ENCODE measurements at places on chromosomes 16 and 17.
A peak's percentile ranks its signal among the peaks of the same experiment; 100 is the strongest.

- no peak for DNase-seq
Observed at GRCh38 chr17:45279898-45280297, 18.0 kb upstream of the SPATA32 start.

- no peak for DNase-seq
Observed at GRCh38 chr16:67919622-67920221, 11.9 kb downstream of the CTRL start.

- DNase-seq: no peak
Observed at GRCh38 chr16:6864671-6865070, 468.0 kb upstream of the RBFOX1 start.

DNA sequence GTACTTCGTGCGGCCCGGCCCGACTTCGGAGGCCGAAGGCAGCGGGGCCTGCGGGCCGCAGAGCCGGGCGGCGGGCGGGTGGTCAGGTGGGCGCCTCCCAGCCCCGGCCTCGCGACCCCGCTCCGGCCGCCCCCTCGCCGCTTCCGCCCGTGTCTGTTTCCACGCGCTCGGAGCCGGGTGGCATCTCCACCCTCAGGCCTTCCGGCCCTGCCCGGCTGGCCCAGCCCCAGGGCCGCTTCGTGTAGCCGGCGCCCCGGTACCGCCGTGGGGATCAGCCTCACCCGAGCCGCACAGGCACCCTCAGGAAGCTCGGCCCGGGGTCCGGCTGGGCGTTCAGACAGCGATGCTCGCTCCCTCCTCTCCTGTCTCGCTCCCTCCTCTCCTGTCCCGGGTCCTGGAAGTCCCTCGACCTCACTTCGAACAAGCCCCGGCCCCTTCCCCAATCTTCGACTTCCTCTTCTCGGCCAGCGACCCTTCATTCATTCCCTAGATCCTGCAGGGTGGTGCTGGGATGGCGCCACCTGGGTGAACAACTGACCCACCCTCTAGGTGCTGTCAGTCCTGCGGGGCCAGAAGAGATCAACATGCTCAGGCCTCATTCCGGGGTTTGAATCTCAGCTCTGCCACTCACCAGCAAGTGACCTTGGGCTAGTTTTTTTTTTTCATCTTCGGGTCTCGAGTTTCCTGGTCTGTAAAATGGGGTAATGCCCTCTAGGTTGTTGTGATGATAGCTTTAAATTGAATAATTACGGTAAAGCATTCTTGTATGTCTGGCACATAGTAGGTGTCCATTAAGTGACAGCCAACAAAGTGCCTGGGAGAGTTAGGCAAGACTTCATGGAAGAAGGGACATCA lies 610 bp downstream of the VPS4A start:
- DNase-seq: peak; percentile 90

- no peak for DNase-seq
Observed at GRCh38 chr17:68599552-68600066, 1.6 kb downstream of the FAM20A start.

DNA sequence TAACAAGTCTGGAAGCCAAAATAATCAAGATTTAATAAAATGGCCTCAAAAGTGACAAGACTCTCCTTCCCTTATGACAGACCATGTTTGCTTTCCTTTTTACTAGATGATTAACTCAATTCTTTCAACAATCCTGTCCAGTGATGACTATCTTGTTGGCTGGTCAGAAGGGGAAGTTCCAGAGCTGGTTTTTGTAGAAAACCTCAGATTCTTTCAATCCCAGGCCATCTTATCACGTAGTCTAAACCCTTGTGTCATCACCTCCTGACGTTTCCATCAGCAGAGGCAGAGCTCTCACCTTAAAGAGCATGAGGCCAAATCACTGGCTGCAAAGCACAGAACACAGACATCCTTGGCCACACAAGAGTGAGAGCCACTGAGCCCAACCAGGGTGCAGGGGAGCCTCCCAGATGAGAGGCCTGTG lies 125.3 kb downstream of the ANKRD11 start:
- no peak for DNase-seq

GRCh38 chr17:74202938-74203337 lies 540 bp upstream of the RPL38 start:
- DNase-seq: no peak

DNA sequence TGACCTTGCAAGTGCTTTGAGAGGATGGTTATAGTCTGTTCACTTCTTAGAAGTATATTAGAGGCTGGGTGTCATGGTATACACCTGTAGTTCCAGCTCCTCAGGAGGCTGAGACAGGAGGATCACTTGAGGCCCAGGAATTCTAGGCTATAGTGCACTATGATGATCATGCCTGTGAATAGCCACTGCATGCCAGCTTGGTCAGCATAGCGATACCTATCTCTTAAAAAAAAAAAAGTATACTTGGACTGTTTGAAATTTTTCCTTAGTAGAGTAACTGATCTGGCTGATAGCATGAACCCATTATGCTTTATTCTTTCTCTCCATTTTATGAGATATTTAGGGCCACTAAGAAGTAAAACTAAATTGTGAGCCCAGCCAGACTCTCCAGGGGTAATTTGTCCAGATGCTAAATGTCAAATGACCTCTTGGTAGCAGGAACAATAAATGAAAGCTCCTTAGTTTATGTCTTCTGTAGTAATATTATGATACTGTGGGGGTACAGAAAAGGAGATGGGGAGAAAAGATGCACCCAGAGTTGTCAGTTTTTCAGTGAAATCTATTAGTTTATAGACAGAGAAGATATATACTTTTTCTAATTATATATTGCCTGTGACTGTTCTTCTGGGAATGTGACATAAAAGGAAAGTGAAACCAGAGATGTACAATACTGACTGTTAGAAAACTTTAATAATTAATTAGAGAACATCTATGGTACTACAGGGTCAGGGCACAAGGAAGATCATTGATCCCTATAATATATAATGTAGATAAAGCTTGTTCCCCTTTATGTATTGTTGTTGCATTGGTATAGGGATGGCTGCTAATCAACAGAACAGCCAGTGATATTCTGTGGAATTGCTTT lies 335.3 kb upstream of the TBX2 start:
- DNase-seq: no peak

- no peak for DNase-seq
Observed at GRCh38 chr16:17519101-17519955, 48.6 kb upstream of the XYLT1 start.

DNA sequence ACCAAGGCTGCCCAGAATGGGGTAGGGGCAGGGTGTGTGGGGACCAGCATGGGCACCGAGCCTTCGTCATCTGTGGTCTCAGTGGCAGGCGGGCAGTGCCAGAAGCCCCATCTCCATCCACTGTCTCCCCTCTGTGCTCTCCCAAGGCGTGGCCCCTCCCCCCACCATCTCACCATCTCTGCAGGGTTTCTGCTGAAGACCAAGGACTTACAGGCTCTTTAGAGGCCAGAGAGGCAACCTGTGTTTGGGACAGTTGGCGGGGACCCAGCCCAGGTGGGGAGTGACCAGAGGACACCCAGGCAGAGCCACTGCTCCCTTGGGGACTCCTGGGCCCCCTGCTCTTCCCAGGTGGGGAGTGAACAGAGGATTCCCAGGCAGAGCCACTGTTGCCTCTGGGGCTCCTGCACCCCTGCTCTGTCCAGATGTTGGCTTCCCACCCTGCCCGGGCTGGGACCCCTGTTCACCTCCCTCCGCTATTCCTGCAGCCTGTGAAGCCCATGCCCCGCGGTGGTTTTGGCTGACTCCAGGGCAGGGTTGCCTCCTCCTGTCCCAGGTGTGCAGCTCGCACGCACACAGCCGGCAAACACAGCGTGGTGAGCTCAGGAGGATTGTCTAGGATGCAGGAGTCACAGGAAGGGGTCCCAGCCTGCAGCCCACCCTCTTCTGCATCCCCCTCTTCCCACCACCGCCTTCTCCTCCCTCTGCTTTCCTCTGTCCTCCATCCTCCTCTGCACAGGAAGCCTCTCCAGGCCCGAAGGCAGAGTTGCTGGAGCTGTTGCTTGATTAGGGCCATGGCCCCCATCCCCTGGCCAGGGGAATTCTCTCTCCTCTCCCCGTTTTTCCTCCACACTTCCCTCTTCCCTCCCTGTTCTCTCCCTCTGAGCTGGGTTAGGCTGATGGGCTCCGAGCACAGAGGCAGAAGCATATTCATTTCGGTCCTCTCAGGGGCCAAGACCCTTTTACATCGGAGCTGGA lies 45.0 kb downstream of the SLC7A5 start:
- DNase-seq: no peak

DNA sequence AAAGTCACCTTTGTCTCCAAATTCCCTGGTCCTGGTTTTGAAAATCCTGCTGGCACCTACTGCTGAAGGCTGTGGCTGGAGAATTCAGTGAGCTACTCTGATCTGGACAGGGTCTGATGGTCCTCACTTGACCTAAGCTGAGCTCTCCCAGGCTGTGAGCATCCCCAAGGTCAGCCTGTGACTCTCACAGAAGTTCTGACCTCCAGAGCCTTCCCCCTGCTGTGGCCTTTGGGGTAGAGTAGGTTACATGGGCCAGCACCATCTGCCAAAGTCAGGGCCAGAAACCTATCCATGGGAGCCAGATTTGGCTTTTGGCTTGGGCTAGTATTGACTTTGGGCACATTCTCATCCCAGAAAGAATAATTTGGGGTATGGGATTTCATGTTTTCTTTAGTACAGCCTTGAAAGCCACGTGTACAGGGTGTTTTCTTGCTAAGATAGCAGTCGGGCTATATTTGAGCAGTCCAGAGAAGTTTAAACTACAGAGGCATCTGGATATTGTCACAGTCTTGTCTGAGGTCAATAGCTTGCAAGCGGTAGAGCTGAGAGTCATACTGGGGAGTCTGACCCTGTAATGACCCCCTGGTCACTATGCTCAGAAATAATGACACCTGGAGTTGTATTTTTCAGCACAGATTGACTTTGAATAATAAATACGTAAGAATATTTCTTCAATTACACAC lies 6.2 kb upstream of the AGRP start:
- DNase-seq: no peak

DNA sequence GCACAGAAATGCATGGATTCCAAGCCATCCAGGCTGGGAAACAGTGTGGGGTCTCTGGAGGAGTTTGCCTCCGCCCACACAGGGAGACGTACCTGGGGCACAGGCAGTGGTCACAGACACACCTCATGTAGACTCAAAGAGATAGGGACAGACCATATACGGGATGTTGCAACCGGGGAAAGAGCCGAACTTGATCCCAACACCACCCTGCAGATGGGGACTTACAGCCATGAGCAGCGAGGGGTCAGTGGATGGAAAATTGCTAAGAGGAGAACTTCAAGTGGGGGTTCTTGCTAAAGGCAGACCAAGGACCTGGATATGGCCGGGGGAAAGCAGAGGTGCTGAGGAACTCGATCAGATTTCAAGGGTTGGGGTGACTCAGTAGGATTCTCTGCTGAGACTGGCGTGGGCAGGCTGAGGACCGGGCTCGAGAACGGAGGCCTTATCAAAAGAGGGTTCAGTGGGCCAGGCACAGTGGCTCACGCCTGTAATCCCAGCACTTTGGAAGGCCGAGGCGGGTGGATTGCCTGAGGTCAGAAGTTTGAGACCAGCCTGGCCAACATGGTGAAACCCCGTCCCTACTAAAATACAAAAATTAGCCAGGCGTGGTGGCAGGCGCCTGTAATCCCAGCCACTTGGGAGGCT lies 12.0 kb upstream of the DNAH17 start:
- no peak for DNase-seq

GRCh38 chr16:3655396-3656159 lies 1.1 kb downstream of the DNASE1 start:
- no peak for DNase-seq

- no peak for DNase-seq
Observed at GRCh38 chr17:17946093-17946492, 26.1 kb downstream of the TOM1L2 start.

DNA sequence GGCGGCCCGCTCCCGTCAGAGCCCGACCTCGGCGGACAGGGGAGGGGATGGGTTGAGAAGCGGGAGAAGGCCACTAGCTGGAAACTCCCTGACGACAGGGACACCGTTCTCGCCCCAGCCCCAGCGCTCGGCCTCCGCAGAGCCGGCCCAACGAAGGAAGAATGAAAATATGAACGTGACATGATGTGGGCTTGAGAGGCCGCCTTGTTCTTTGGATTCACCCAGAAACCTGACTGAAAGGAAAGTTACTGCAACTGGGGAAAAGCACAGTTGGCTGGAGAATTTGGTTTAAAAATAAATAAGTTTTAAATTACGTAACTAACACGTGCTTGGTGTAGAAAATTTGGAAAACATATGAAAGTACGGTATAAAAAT lies 21.1 kb downstream of the NPTX1 start:
- no peak for DNase-seq

- DNase-seq: peak; percentile 87
Observed at GRCh38 chr16:69930117-69930776, 20.9 kb upstream of the CLEC18A start.

DNA sequence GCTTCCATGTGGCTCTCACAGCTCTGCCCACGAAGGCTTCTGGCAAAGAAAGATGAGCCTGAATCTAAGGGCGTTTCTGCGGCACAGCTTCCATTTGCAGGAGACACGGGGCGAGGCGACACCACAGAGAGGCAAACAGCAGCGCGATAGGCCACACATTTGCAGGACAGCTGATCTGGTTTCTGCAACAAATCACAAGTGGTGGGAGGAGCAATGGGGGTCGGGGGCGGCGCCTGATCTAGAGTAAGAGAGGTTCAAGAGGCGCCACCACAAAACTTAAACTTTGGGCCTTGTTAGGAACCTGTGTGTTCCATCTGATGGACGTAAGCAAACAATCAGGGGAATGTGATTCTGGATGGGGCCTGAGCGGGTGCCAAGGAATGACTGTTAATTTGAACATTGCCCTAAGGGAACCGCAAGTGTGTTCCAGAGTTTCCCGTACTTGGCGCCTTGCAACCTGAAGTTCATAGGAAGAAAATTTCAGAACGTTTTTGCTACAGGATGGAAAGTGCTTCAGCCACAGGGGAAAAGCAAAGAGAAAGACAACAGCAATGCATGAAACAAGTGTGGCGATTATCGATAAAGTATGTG lies 18.9 kb upstream of the ENPP7 start:
- no peak for DNase-seq

GRCh38 chr17:10094797-10095196 lies 103.6 kb downstream of the GAS7 start:
- DNase-seq: no peak

DNA sequence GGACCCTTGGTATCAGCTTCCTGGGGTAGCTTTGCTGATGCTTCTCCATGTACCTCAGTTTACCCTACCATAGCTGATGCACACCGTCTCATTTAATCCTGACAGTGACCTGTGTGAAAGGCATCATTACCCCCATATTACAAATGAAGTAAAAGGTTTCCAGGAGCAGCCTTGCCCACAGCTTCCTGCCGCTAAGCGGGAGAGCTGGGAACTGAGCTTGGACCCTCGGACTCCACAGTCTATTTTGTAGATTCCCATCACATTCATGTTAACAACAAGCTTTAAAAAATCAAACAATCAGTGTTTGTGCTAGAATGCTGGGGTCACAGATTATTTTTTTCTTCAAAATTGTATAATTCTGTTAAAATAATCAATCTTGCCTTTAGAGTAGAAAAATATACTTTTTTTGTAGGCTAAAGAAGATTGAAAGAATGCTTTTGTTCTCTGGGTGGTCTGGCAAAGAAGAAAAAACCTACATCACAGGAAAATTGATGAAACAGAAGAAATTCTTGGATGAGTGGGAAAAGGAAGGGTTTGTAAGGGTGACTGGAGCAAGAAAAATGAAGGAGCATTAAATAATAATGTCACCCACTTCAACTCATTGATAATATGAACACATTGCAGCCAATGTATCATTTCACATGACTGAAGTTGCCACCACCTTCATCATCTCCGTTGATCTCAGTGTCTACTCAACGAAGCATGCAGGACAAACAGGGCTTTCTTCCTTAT lies 9.5 kb upstream of the USP10 start:
- DNase-seq: peak; percentile 16
